Fibroblast of skin of left biceps (primary cell): ENCODE measurements at places on chromosomes 13 and 19.

- no peak for DNase-seq
These were observed 4.0 kb upstream of the PCDH8 start for GRCh38 chr13:52852444-52852843.

GRCh38 chr13:56393549-56393948 is 747.2 kb upstream of the PRR20A start:
- DNase-seq, result no peak

GRCh38 chr13:112177450-112178288 is 110.7 kb downstream of the SOX1 start:
- no peak for DNase-seq

- DNase-seq, result no peak
These were observed 25.5 kb downstream of the RYR1 start for GRCh38 chr19:38458991-38459390.

GRCh38 chr19:40598121-40598917 is 2.9 kb upstream of the LTBP4 start:
- DNase-seq, result peak; percentile 60

GRCh38 chr13:46172531-46172991 is 9.4 kb downstream of the LCP1 start:
- no peak for DNase-seq

DNA sequence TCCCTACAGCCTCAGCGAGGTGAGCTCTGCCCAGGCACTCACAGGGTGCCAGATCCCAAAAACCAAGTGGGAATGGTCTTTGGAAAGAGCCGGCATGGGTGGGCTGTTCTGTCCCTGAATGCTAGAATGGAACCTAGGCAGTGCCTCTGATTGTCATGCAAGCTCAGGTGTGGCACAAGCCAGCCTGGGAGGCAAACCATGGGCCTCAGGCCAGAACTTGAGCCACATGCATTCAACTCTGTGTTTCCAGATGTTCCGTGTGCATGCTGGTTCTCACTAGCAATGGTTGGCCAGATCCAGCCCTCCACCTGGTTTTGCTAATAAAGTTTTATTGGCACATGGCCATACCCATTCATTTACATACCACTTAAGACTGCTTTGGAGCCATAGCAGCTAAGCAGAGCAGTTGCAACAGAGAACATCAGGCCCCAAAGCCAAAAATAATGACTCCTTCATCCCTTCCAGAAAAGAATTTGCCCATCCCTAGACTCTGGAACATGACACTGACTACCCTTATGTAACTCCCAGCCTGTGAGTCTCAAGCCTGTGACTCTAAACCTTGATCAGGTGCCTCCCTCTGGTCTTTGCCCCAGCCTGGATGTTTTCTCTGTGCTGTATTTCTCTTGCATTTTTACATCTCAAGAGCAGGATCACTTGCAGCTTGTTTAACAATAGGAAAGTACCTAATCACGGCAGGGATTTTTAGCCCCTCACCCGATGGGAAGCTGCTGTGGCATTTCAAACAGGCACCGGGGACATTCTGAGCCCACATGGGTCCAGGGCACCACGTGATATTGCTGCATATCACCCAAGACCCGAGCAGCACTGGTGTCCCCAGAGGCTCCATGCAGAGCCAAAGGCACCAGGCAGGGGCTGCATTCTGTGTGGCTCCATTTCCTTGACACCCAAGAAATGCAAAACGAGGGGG is 55.4 kb upstream of the USE1 start:
- no peak for DNase-seq

- peak; percentile 51 for DNase-seq
These were observed 39.3 kb downstream of the EFNA2 start for GRCh38 chr19:1324806-1325567.

- DNase-seq, result no peak
These were observed 1.4 kb downstream of the ZNF699 start for GRCh38 chr19:9308091-9308770.

GRCh38 chr13:41007744-41008128 is 11.4 kb downstream of the ELF1 start:
- DNase-seq, result no peak

DNA sequence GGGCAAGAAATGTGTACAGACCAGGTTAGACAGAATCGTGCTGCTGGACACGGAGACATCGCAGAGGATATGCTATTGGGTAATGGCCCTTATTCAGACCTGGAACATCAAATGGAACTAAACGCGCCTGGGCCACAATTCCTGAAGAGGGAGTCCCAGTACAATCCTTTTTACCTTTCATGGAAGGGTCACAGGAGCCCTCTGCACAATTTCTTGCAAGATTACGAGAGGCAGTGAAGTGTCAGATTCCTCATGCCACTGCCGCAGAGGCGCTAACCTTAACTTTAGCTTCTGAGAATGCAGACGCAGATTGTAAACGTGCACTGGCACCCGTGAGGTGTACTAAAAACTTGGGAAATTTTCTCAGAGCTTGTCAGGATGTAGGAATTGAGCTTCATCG is 18.1 kb downstream of the CLEC4M start:
- DNase-seq, result no peak

- DNase-seq, result peak; percentile 73
These were observed 7.3 kb upstream of the MEDAG start for GRCh38 chr13:30898678-30899241.
